H4 (cell line): ENCODE measurements at places on chromosomes 6 and 20.

- no peak for DNase-seq
Observed at GRCh38 chr6:55014321-55015088, 159.8 kb upstream of the HCRTR2 start.

DNA sequence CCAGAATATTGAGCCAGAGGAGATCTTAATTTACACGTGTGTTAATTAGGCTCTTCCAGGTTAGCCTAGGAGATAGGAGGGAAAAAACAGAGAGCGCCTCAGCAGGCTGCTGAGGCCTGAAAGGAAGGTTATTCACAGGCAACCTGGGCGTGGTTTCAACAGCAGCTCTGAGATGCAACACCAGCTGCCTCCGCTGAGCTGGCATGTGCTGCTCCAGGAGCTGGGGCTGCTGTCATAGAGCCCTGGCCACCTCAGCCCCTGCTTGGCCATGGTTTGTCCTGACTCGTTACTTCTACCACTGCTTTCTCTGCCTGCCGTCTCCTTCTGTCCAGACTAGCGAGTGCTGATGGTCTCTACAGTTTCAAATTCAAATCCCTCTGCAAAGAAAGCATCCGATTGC, 32.4 kb upstream of the RPP40 start:
- peak; percentile 14 for DNase-seq

DNA sequence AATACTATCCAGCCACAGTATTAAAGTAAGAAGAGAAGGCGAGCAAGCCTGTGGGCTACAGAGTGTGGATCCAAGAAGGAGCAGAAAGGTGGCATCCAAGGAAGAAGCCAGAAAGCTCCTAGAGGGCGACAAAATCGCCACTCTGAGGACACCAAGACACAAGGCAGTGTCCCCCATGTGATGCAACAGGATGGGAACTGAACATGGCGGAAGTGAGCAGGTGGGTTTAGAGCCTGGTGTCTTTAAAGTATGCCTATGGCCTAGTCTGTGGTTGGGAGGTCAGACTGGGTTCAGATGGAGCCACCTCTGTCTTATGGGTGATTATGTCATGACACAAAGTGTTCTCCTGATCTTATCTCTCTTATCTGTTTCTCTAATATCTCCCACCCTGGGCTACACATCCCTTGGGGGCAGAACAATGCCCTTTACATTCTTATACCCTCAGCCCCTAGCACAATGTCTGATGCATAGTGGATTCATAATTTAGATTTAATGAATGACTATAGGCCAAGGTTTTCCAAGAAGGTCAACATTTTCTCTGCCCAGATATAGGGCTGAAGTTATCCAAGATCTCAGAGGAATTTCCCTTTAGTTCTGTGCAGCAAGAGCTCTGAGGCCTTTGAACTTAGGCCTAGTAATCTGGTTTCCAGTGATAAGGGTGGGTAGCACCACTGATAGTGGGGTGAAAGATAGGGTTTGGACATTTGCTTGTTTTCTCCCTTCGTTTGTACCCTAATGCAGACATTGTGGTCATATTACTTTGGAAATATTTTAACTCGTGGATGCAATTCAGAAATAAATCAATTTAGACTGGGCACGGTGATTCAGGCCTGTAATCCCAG, 167.3 kb upstream of the AKIRIN2 start:
- DNase-seq: no peak

DNA sequence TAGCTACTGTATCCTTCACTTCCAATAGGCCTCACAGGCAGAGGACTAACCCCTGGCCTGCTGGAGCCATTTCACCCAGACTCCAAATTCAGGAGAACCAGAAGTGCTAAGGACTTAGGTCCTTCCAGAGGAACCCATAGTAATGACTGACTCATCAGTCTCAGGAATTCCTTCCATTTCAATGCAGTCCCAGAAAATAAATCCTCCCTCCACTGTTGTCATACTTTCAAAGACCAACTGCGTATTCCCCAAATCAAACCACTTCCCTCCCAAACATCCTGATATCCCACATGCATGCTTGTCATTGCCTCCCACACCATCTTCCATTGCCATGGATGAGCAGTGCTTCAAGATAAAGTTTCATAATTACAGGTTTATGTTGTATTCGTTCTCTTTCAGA, 31.8 kb upstream of the NT5E start:
- no peak for DNase-seq

GRCh38 chr6:136666041-136666440, 115.8 kb upstream of the MAP7 start:
- DNase-seq: no peak

- DNase-seq: no peak
Observed at GRCh38 chr6:30005482-30005881, 55.6 kb upstream of the POLR1H start.

- peak; percentile 88 for DNase-seq
Observed at GRCh38 chr6:34657307-34657978, 39.1 kb downstream of the ILRUN start.

- no peak for DNase-seq
Observed at GRCh38 chr6:106253731-106254130, 71.8 kb downstream of the ATG5 start.

DNA sequence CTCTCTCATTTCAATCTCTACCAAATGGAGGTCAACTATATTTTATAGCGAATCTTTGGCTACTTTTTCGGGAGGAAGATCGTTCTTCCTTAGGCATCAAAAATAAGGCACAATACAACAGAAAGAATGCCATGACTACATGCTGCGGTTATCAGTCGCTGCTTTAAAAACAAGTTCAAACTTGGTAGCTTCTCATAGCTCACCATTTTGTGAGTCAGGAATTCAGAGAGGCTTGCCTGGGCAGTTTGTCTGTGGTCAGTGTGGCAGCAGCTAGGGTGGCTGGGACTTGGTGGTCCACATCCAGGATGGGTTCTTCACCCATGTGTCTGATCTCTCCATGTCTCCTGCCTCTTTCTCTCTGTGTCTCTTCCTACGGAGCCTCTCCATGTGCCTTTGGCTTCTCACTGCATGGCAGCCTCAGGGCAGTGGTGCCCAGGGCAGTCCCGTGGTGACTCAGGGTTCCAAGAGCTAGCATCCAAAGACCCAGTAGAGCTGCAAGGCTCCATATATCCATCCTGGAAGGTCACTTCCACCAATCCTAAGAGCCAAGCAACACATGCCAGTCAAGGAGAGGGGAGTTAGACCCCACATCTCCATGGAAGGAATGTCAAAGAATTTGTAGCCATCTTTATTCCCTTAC, 10.4 kb downstream of the SCML4 start:
- DNase-seq: no peak

DNA sequence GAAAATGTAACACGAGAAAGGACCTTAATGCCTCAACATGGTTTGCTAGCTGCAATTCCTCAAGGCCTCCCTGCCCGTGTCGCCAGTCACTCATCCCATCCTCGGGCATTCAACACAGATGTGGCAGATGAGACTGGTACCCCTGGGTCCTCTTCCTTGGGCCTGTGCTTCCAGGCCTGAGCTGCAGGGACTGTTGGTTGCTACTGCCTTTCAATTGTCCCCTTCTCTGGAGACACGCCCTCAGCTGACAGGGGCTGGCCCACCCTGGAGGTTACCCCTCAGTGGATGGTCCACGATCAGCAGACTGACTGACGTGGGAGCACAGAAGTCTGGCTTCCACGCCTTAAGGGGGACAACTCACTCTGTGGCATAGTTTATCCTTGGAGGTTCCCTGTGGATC, 495.1 kb upstream of the CHD6 start:
- DNase-seq: no peak

DNA sequence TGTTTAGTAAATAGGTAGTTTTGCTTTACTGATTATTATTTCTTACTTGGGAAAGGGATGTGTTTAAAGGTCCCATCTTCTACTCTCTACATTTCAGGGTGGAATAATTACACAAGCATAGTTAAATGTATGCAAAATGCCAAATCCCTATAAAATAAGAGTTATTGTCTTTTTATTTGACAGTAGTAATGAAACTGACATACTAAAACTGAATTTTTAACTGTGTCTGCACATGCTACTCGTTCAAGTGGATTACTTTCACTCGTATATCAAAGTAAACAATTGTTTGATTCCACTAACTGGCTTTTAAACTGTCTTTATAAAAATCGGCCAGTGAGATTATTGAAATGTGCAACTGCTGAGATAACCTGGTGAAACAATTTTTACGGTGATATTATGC, 602.9 kb upstream of the ADGRB3 start:
- DNase-seq: no peak

- peak; percentile 46 for DNase-seq
Observed at GRCh38 chr20:16475225-16475624, 98.0 kb downstream of the KIF16B start.

GRCh38 chr6:21887231-21888185, 294.0 kb downstream of the SOX4 start:
- no peak for DNase-seq

- DNase-seq: no peak
Observed at GRCh38 chr6:24721461-24722215, 2.7 kb upstream of the C6orf62 start.
